Stomach (tissue), 19 donors: ENCODE measurements at places on chromosomes 13 and 19. TPM values are rescaled to one million over a fixed set of nuclear protein-coding genes. Genes with fewer than 3 reads are reported as not detected.

Gene S1PR2
- not detected for total RNA-seq

Gene SULT2A1
- 6.8 TPM for total RNA-seq

DNA sequence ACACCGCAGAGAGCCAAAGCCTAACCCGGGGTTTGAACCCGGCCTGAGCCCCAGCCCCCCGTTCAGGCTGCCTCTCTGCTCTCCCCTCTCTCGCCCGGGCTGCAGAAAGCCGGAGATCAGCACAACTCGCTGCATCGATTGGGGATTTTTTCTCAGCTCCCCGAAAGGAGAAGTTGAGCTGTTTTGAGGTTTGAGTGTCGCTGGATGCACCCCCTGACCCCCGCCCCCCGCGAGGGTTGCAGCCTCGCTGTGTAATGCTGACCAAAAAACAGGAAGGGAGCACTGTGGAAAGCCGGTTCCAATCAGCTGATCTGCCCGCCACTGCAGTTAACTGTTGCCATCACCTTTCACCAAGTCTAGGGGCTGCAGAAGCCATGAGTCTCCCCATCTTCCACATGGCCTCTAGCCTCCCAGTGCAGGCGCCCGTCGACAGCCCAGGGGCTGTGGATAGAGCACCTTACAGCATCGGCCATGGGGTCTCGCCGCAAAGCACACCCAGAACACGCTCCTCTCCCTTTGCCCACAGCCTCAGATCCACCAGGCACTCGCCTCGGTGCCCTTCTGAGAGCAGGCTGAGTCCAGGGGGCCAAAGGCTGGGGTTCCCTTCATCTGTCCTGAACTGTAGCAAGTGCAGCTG lies 34.5 kb downstream of the MYO9B start:
- peaks cover 26% of the 10 kb centered on the region for H3K4me1 ChIP-seq
- H3K4me3 ChIP-seq, result no peak overlapping the region
- peak overlapping the region; percentile 26 for H3K27ac ChIP-seq
- DNase-seq, result peak; percentile 45
- no peaks in the 10 kb centered on the region for H3K27me3 ChIP-seq
- peaks cover 30% of the 10 kb centered on the region for H3K36me3 ChIP-seq

Gene BRME1
- total RNA-seq, result 2.0 TPM

DNA sequence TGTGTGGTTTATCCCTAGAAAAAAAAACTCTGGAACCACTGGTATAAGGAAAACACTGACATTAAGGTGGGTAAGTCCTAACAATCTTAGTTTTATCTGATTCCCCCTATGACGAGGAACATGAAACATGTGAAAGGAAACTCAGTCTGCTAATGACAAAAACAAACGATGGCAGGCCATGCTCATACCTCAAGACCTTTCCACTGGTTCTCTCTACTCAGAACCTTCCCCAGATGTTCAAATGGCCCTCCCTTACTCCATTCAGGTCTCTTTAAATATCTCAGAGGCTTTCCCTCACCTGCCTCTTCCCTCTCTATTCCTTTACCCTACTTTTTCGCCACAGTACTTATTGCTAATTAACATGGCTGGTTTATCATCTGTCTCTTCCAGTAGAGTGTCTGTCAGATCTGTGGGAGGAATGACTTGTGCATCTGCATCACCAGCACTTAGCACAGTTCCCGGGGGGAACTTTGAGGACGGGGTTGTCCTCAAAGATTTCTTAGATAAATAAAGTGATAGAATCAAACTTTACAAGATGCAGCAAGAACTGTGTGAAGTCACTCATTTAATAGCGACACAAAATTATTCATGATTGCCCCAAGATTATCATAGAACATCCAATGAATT lies 1.5 kb downstream of the TUBGCP3 start:
- H3K27ac ChIP-seq, result peak overlapping the region; percentile 98
- peak overlapping the region; percentile 94 for H3K4me3 ChIP-seq
- no peak for DNase-seq
- peaks cover 10% of the 10 kb centered on the region for H3K4me1 ChIP-seq

DNA sequence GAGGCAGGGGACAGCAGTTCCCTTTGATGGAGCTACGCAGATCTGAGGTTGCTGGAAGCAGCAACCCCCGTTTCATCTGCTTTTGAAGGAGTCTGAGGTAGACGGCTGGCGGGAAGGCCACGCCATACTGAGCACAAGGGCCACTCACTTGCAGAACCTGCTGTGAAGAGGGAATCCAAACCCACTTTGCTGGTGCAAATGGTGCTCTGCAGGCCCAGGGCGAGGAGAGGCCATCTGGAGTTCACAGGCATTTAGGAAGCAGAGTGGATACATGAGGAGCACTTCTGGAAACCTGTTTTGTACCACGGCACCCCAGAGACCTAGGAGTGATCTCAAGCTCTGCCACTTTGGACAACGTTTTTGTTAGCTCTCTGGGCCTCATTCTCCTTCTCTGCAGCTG lies 227.8 kb downstream of the UQCRFS1 start:
- no peaks in the 10 kb centered on the region for H3K36me3 ChIP-seq
- no peak for DNase-seq
- no peak overlapping the region for H3K4me3 ChIP-seq
- no peaks in the 10 kb centered on the region for H3K4me1 ChIP-seq
- no peak overlapping the region for H3K27ac ChIP-seq
- H3K27me3 ChIP-seq, result peaks cover 17% of the 10 kb centered on the region

- H3K27me3 ChIP-seq, result no peaks in the 10 kb centered on the region
- no peaks in the 10 kb centered on the region for H3K36me3 ChIP-seq
- no peak overlapping the region for H3K27ac ChIP-seq
- H3K4me3 ChIP-seq, result no peak overlapping the region
- H3K4me1 ChIP-seq, result no peaks in the 10 kb centered on the region
Measured at GRCh38 chr13:84263354-84264069, 381.2 kb upstream of the SLITRK1 start.

- peak; percentile 34 for DNase-seq
- no peak overlapping the region for H3K27ac ChIP-seq
- no peaks in the 10 kb centered on the region for H3K4me1 ChIP-seq
- H3K27me3 ChIP-seq, result no peaks in the 10 kb centered on the region
Measured at GRCh38 chr19:49331616-49332055, 3.6 kb upstream of the CD37 start.

DNA sequence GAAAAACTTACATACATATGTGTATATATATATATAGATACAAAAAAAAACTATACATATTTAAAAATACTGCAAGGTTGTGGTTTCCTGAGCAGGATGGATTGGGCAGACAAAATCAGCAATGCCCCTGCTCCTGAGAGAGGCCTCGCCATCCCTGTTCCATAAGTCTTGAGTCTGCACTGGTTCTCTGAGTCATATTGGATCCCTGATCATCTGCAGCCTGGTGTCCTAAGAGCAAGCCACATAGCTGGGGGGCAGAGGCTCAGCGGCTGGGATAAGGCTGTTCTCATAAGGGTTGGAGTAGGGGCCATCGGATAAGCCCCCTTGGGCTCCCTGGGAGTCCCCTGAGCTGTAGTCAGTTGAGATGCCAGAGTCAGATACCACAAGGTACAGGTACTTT lies 3.3 kb downstream of the SWSAP1 start:
- no peak overlapping the region for H3K4me3 ChIP-seq
- DNase-seq, result no peak
- no peaks in the 10 kb centered on the region for H3K27me3 ChIP-seq
- H3K36me3 ChIP-seq, result no peaks in the 10 kb centered on the region
- peak overlapping the region; percentile 99 for H3K27ac ChIP-seq

- H3K4me3 ChIP-seq, result no peak overlapping the region
- DNase-seq, result no peak
- no peaks in the 10 kb centered on the region for H3K36me3 ChIP-seq
- no peaks in the 10 kb centered on the region for H3K4me1 ChIP-seq
- no peaks in the 10 kb centered on the region for H3K27me3 ChIP-seq
- no peak overlapping the region for H3K27ac ChIP-seq
Measured at GRCh38 chr13:107130566-107130965, 562.6 kb upstream of the ARGLU1 start.

DNA sequence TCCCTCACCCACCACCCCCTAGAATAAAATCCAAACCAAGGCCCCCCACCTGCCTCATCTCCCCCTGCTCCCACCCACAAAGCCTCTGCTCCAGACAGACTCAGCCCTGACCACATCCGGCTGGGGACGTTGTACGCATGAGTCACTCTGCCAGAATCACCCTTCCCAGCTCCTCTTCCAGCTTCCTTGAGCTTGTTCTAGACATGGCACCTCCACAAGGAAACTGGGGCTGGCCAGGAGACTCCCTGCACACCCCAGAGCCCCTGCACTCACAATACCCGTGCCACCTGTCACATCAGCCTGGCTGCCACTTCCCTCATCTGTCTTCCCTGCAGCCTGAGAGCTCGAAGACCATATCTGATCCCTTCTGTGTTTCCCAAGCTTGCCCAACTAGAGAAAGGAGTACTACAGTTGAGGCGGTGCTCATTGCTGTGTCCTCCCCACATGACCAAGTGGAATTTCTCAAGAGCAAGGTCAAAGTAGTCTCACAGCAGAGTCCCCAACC lies 9.7 kb downstream of the DEDD2 start:
- no peaks in the 10 kb centered on the region for H3K27me3 ChIP-seq
- H3K27ac ChIP-seq, result no peak overlapping the region
- no peak for DNase-seq
- peaks cover 16% of the 10 kb centered on the region for H3K4me1 ChIP-seq
- peaks cover 100% of the 10 kb centered on the region for H3K36me3 ChIP-seq

Gene SYT5
- not detected for total RNA-seq

Gene CEACAM4
- total RNA-seq, result not detected

Gene MBD3L3
- total RNA-seq, result not detected

Gene SPIB
- total RNA-seq, result not detected

Gene CACNG8
- total RNA-seq, result not detected

- H3K27ac ChIP-seq, result no peak overlapping the region
- no peak for DNase-seq
- H3K27me3 ChIP-seq, result no peaks in the 10 kb centered on the region
- no peaks in the 10 kb centered on the region for H3K36me3 ChIP-seq
- H3K4me3 ChIP-seq, result no peak overlapping the region
- no peaks in the 10 kb centered on the region for H3K4me1 ChIP-seq
Measured at GRCh38 chr13:55887561-55887960, 1253.2 kb upstream of the PRR20A start.

Gene NLRP4
- total RNA-seq, result not detected

DNA sequence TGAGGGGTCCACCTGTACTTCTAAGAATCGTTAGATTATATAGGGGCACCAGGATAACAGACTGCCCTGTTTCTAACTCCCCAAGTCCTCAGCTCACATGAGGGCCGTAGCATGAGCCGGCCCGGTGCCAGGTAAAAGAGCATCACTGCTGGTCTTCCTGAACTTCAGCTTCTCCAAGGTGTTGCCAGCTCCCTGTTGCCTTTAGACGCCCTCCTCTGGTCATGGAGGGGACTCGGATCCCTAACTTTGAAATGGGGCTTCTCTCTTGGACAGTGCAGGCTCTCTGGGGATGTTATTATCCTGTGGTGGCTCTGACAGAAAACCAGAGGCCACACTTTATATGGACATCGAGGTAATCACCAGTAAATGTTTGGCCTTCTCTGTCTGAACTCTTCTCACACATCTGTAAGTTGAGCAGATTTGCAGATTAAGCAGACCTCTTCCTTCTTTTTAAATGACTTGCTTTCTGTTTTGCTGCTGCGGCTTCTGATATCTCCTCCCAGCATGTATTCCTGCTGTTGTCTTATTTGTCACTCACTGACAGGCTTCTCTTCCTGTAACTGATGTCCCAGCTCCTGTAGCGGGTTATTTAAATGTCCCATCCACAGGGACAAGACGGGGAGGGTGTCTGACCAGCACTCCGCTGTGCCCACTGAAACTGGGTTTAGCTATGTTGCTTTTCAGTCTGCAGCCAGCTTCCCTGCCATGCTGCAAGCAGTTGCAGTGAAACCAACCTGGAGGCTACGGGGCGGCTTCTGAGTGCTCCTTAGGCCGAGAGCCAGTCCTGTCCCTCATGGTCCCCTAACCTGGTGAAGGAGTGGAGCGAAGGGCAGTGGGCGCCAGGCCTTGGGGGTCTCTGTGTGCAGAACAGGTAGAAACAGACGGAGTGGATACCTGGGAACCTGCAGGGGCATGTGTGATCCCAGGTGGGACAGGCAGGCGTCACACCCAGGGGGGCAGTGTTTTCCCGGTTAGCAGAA lies 39.2 kb downstream of the TSSK6 start:
- H3K27ac ChIP-seq, result peak overlapping the region; percentile 24
- no peaks in the 10 kb centered on the region for H3K27me3 ChIP-seq
- DNase-seq, result no peak
- no peak overlapping the region for H3K4me3 ChIP-seq
- no peaks in the 10 kb centered on the region for H3K36me3 ChIP-seq

Gene OR4F17
- total RNA-seq, result not detected

Gene TUBB4A
- total RNA-seq, result not detected

- H3K4me1 ChIP-seq, result peaks cover 37% of the 10 kb centered on the region
- H3K27me3 ChIP-seq, result peaks cover 8% of the 10 kb centered on the region
- DNase-seq, result no peak
- peak overlapping the region; percentile 41 for H3K4me3 ChIP-seq
Measured at GRCh38 chr19:4516199-4516938, 1.9 kb downstream of the PLIN4 start.

DNA sequence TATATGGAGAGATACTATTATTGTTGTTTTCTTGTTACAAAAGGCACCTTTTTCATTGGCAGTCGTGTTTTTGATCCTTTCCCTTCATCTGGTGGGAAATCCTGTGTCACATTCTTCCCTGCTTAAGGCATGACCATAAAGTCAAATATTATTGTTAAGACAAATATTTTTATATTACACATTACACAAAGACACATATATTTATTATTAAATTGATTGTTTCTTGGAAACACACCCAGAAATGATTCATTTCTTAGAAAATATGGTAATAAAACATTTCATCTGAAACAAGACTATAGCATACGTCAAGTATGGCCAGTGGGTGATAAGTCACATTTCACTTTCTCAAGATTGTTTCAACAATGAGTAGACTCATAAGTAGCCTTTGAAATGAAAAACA lies 77.3 kb downstream of the KCTD12 start:
- H3K36me3 ChIP-seq, result no peaks in the 10 kb centered on the region
- H3K4me1 ChIP-seq, result no peaks in the 10 kb centered on the region
- H3K27me3 ChIP-seq, result no peaks in the 10 kb centered on the region
- no peak overlapping the region for H3K27ac ChIP-seq
- DNase-seq, result peak; percentile 68
- no peak overlapping the region for H3K4me3 ChIP-seq

DNA sequence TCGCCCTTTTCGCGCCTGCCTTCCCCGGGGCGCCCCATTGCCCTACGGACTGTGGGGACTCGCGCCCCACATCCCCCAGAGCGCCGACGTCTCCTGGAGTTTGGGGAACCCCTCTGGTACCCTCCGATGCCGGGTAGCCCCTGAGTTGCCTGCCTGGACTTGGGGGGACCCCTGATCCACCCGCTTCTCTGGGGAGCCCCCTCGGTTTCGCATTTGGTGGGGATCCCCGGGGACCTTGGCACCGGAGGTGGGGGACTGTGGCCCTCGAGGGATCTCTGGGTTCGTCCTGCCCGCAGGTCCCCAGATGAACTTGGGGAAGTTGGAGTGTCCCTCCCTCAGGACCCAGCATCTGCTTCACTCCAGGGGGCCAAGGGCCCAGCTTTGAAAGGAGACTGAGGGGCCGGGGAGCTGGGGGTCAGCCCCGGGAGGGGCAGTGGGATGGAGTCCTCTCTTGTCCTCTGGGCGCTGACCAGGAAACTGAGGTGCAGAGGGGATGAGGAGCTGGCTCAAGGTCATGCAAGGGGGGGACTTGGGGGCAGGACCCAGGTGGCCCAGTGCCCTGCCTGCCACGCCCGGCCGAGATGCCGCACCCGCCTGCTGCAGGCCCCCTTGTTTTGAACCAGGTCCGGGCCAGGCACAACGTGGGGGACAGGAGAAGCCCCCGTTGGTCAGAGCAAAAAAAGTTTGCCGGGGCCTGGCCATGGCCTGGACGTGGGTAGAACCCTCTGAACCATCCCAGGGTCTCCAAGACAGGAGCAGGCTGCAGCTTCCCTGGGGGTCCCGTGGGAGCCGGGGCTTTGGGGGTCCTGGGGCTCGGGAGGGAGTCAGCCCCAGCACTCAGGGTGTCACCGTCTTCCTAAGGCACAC lies 1.0 kb downstream of the EFNA2 start:
- DNase-seq, result no peak
- H3K27me3 ChIP-seq, result peaks cover 90% of the 10 kb centered on the region
- no peaks in the 10 kb centered on the region for H3K36me3 ChIP-seq
- H3K4me1 ChIP-seq, result no peaks in the 10 kb centered on the region
- H3K27ac ChIP-seq, result no peak overlapping the region
- no peak overlapping the region for H3K4me3 ChIP-seq

Gene C19orf85
- not detected for total RNA-seq
